Muscle of arm (tissue), 14 donors: ENCODE measurements at places on chromosomes 7 and 10. TPM values are rescaled to one million over a fixed set of nuclear protein-coding genes. Genes with fewer than 3 reads are reported as not detected.
A peak's percentile ranks its signal among the peaks of the same experiment; 100 is the strongest.

GRCh38 chr10:36209480-36209879, 567.4 kb upstream of the FZD8 start:
- no peak for DNase-seq

- DNase-seq = peak; percentile 65
These were observed 559 bp downstream of the DBF4 start for GRCh38 chr7:87876869-87877234.

DNA sequence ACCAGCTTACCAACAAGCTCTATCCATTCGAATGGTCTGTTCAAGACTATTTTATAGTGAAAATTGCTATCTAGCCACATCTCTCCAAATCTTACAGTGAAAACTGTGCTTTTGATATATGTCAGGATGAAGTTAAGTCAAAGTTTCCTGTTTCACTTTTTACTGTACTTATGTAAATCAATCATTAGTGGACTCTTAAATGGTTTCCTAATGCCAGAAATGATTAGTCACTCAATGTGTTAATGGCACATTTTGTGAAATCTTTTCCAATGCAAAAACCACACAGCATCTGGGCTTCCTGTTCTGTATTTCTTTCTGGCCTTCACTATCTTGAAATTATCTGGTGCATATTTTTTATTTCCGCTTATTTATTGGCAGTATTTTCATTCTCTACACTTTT, 87.3 kb upstream of the STEAP1B start:
- DNase-seq = no peak

- no peak for DNase-seq
These were observed 42.6 kb upstream of the ZNRF2 start for GRCh38 chr7:30241767-30242166.

- DNase-seq = no peak
These were observed 527.8 kb upstream of the AUTS2 start for GRCh38 chr7:69070476-69070875.

- no peak for DNase-seq
These were observed 37.1 kb upstream of the COMTD1 start for GRCh38 chr10:75272896-75273295.

DNA sequence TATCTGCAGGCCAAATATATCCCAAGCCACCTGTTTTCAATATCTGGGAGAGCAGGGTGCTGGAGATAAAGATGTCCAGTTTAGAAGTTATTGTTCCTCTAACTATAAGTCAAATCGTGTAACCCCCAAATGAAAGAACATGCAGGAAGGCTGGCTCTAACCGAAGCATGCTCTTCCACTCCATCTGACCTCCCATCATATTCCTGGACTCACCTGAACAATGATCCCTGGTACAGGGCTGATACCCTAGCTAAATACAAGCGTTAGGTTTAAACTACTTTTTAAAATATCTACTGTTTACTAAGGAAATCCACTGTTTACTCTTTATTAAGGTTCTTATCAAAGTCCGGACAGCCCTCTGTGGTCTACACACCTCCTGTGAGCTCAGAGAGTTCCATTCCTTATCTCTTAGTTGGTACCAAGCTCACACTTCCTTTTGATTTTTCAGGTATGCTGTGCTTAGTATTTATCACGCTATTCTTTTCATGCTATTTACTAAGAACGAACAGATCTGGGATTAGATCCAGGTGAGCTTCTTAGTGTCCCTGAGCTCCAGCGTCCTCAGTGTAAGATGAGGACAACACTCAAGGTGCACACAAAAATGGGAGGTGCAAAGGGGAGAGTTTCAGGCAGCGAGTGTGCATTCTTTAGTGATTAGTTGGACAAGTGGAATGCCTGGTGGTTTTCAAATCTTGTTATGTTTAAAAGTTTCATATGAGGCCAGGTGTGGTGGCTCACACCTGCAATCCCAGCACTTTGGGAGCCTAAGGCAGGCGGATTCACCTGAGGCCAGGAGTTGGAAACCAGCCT, 23.6 kb upstream of the COBL start:
- DNase-seq = no peak

GRCh38 chr10:103666087-103666761, 172.7 kb downstream of the NEURL1 start:
- no peak for DNase-seq

- no peak for DNase-seq
These were observed 405.0 kb upstream of the ZMIZ1 start for GRCh38 chr10:78663721-78664120.

GRCh38 chr7:29627631-29628030, 64.0 kb downstream of the PRR15 start:
- DNase-seq = no peak

DNA sequence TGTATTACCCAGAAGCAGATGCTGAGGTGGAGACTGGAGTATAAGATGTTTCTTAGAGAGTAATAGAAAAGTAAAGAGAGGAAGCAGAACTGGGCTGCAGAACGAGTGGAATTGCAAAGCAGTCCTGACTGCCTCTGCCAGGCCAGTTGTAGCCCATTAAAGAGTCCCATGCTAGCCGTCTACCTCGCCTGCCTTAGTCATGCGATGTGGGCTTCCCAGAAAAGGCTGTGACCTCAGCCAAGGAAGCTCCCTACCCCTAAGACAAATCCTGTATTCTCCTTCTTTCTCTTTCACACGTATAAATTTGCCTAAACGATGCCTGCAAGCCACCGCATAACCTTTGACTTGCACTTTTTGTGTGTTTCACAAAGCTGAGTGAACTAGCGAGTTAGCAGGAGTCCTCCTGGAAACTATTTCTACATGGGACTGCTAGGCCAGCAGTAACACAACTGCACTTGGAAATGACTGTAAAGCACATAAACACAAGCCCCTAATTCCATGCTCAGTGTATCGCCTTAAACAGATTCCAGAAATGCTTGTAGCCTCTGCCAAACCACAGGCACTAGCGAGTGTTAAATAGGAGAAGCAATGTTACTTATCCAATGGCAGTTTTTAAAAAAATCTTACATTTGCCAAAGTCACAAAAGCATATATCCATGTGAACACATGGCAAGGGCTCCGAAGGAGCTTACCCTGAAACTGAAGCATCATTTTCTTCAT, 47.4 kb upstream of the GNAI1 start:
- peak; percentile 29 for DNase-seq

DNA sequence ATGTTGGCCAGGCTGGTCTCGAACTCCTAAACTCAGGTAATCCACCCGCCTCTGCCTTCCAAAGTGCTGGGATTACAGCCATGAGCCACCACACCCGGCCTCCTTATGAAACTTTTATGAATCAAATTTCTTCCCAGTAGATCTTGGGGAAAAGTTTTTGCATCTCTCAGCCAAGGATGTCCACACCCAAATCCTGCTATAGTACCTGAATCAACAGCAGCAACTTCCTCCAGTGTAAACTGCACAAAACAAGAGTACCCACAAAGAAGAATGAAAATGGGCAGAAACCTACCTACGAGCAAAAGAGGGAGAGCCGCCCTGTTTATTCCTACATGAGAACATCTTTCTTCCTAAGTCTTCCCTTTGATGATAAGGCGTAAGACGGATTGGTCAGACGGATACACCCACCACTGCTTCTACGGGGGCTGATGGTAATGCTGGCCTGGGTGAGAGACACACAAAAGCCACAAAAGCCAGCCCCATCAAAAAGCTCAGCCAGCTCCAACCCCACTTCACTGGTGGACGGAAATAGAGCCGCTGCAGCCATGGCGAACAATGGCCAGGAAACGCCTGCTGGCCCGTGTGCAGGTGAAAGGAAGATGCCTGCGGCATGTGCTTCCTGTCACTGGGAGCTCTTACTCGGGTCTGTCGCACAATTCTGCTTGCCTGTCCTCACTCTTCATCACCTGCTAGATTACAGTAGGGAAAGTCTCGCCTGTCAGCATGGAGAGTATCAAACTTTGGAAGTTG, 10.4 kb downstream of the JCAD start:
- DNase-seq = no peak

AKR1C3 gene
- 0.81 TPM for polyA plus RNA-seq

C10orf53 gene
- polyA plus RNA-seq = 0.08 TPM

SPDYE6 gene
- 8.8 TPM for polyA plus RNA-seq

AIMP2 gene
- polyA plus RNA-seq = 26.2 TPM
